ENCODE measurements at places on chromosomes 16 and 17.

DNA sequence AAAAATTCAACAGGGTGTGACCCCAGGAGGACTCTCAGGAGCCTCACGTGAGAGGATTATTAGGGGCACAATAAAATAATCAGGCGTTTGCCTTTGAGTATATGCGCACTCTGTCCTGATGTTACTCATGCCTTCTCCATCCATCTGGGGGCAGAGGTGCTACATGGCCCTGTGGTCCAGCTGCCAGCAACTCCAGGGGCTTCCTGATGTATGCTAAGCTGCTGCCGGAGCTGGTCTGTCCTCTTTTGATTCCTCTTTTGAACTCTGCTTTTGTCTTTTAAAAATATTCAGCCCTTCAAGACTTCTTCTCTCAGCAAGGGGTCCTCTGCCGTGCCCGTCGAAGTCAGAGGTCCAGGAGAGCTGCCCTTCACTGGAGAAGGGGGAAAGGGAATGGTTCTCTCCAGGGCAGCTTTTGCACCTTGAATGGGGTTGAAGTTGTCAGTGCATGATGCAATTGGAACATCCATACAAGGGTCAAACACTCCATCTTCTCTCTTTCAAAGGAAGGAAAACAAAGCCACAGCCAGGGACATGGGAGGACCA lies 431.4 kb downstream of the SHISA9 start:
- DNase-seq, result no peak

DNA sequence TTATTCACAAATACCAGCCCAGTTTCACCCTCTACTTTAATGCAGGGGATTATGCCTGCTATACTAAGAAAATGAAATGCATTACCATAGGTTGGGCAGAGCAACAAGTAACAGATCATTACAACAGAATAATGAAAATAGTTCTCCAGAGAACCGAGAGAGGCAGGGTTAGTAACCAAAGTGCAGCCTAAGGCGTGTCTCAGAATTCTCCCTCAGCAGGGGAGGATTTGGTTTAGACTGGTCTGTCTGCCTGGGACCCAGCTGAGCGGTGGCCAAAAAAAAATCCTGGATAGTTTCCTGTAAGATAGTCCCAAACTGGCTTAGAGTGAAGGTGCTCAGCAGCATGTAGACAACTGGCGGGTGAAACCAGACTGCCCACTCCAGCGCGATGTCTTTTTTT lies 30.8 kb upstream of the ADCY7 start:
- no peak for DNase-seq

DNA sequence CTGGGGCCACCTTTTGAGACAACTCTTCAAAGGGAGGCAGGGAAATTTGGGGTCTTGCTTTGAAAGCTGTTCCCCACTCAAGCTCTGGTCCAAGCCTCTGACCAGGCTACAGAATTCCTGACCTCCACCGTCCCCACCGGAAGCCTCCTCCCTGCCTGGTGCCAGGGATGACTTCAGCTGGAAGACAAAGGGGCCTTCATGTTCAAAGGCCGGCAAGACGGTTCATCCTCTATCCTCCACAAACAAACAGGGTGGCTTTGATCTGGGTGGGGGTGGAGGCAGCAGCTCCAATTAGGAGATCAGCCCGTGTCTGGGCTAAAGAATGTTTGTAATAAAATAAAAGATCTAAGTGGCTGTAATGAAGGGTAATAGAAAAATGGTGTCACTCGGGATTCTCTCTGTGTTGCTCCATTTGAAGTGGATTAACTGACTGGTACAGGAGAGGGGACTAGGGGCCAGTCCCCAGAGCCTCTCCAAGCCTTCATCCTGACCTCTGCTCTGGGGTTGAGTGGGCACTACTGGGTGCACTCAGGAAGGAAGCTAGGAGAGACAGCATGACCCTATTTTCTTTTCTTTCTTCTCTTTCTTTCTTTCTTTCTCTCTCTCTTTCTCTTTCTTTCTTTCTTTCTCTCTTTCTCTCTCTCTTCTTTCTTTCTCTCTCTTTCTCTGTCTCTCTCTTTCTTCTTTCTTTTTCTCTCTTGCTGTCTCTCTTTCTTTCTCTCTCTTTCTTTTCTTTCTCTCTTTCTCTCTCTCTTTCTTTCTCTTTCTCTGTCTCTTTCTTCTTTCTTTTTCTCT lies 27.5 kb upstream of the NKD1 start:
- DNase-seq, result no peak

- no peak for DNase-seq
Measured at GRCh38 chr16:73923951-73924350, 372.7 kb upstream of the PSMD7 start.

DNA sequence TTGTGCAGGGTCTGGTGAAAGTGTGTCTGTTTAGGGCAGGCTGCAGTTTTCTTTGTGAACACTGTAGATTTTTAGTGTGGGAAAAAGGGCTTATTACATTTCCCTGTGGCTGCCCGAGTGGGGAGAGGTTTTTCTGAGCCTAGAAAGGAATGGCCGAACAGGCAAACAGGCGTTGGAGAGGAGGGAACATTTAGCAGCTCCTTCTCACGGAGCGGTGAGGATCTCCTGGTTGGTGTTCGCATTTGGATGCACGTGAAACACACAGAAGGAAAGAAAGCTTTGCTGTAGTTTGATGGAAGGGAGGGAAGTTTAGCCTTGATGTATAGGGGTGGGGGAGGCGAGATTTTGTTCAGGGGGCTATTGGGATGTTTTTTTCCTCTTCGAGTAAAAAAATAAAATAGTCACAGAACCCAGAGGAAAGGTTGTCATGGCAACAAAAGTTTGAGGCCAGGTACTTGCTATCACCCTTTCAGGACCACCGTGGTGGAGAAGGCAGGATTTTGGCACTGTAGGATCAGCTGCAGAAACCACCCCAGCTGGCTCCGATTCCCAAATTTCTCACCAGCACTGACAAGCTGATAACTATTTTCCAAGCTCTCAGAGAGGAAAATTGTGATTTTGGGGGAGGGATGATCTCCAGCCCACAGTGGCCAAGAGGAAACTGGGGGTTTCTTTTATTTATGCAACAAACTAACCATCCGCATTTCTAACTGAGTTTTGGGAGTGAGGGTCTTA lies 3.5 kb downstream of the GSG1L start:
- DNase-seq, result no peak

DNA sequence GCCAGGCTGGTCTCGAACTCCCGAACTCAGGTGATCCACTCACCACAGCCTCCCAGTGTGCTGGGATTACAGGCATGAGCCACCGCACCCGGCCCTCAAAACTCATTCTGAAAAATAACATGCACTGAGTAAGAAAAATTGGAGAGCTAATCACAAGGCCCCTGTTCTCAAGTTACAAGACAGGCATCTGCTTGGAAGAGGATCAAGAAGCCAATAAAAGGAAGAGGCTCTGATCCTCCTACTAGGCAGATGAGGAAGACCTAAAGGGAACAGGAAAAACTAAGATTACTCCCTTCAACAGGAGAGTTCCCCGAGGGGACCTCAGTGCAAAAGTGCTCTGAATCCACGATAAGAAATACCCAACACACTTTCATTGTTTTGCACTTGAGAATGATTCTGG lies 18.4 kb downstream of the BLMH start:
- no peak for DNase-seq

DNA sequence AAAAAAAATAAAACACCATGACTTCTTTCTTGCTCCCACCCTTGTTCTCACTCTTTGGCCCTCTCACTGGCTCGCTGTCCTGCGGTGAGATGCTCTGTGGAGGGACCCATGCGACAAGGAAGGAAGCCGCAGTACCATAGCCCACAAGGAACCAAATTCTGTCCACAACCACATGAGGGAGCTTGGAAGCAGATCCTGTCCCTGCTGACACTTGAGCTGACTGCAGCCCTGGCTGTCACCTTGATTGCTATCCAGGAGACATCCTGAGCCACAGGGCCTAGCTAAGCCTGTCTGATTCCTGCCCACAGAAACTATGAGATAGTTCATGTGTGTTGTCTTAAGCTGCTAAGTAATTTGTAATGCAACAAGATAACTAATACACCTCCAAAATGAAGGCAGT lies 4.8 kb upstream of the MT2A start:
- DNase-seq, result no peak

GRCh38 chr17:50067996-50068395 lies 12.1 kb downstream of the ITGA3 start:
- DNase-seq, result no peak

- no peak for DNase-seq
Measured at GRCh38 chr16:74724820-74725549, 24.3 kb upstream of the MLKL start.

DNA sequence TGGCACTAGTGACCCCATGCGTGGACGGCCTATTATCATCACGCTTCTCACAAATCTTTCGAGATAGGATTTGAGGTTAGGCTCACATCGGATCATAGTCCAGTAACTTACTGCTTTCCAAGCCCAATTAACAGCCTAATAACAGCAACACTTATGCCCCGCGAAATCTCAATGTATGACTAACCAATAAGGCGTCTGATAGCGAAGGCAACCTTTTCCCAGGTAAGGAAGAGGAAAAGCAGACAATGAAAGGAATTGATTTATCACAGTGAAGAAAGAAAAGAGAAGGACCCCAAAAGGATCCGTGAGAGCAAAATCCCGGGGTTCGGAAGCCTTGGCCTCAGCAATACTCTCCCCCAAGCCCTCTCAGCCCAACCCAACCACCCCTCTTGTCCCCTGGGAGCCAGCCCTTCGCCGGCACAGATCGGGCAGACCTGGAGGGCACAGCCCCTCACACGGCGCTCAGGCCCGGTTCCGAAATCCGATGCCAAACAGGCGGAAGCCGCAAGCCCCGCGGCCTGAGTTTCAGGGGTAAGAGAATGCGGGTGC lies 534 bp downstream of the GPATCH8 start:
- DNase-seq, result no peak

GRCh38 chr16:57270221-57271062 lies 14.0 kb downstream of the PLLP start:
- no peak for DNase-seq

DNA sequence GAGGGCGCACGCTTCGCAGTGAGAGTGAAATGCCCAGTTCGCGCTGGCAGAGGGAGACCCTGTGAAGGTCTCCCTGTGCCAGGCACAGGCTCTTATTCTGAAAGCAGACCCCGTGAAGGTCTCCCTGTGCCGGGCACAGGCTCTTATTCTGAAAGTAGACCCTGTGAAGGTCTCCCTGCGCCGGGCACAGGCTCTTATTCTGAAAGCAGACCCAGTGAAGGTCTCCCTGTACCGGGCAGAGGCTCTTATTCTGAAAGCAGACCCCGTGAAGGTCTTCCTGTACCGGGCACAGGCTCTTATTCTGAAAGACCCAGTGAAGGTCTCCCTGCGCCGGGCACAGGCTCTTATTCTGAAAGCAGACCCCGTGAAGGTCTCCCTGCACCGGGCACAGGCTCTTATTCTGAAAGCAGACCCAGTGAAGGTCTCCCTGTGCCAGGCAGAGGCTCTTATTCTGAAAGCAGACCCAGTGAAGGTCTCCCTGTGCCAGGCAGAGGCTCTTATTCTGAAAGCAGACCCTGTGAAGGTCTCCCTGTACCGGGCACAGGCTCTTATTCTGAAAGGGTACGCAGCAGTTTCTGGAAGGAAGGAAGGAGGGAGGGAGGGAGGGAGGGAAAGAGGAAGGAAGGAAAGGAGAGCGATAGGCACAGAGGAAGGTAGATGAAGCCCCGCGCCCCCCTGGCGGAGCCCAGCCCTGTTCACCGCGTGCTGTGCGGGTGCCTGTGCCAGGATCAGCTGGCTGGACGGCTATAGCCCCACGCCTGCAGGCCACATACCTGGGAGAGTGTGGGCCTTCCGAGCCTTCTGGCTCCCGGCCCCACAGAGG lies 55.3 kb downstream of the WDR45B start:
- peak; percentile 17 for DNase-seq

GRCh38 chr16:89335803-89336485 lies 118.4 kb downstream of the ZNF778 start:
- DNase-seq, result no peak

- DNase-seq, result no peak
Measured at GRCh38 chr17:73021771-73022170, 70.7 kb downstream of the SLC39A11 start.

- no peak for DNase-seq
Measured at GRCh38 chr17:47618410-47618809, 31.3 kb upstream of the KPNB1 start.

- no peak for DNase-seq
Measured at GRCh38 chr16:29790949-29791844, 646 bp downstream of the KIF22 start.

DNA sequence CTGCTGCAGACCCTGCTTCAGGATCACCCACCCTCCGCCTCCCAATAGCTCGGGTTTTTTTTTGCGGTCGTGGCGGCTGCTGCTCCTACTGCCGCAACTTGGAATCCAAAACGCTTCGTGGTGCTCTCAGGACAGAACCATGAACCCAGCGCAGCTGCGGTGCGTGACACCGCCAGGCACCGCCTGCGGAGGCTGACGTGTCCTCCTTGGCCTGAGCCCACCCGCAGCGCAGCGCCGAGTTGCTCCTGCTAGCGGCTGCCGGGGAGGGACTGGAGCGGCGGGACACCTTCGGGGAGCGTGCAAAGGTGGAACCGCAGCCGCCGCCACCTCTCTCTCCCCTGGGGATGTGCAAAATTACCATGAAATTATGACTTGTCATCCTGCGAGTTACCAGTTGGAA lies 1893.0 kb downstream of the TP53TG3F start:
- no peak for DNase-seq

GRCh38 chr17:54270499-54270898 lies 447.8 kb downstream of the KIF2B start:
- no peak for DNase-seq

GRCh38 chr17:77072670-77073069 lies 68.1 kb upstream of the SEC14L1 start:
- no peak for DNase-seq

DNA sequence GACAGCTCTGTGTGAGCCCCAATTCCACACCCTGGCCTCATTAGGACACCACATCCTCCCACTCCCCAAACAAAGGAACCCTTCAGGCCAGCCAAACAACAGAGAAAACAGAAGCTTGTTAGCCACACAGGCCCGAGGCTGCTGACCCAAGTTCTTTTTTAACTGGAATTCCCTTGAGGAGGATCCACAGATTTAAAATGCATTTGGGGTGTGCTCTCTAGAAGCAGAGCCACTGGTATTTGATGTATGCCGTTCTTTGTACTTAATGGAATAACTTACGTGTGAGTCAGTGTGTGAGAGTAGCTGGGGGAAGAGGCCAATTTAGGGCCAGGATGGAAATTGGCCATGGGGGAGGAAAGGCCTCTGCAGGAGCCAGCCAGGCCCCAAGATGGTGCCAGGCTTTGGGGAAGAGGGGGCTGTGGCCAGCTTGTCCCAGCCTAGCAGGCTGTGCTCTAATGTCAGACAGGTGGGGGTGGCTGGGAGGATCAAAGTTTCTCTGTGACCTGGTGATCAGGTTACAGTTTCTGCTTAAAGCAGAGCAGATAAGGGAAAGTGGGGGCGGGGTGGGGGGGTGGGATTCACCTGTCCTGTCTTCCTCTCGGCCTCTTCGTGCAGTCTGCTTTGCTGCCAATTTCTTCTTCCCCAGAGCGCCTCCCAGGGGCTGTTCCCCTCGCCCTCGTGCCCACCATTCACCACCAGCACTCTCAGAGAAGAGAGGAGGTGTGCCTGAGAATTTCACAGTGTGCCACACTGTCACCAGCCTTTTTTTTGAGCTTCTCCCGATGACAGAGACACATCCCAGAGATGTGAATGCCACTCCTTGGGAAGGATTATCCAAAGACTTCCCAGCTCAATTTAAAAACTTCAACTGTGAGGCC lies 50.8 kb downstream of the TOM1L2 start:
- no peak for DNase-seq

- no peak for DNase-seq
Measured at GRCh38 chr17:80097844-80098691, 3.3 kb upstream of the GAA start.

All from stimulated activated CD4-positive, alpha-beta T cell treated with anti-CD3 and anti-CD28 coated beads, Interleukin-12 subunit alpha, Interleukin-12 subunit beta, amount 100 ng/mL, for 24 hours (primary cell).